ENCODE measurements at places on chromosomes 12 and 14.

- DNase-seq = no peak
Measured at GRCh38 chr12:108150436-108150835, 21.3 kb downstream of the WSCD2 start.

- no peak for DNase-seq
Measured at GRCh38 chr14:46306267-46306666, 345.3 kb downstream of the RPL10L start.

- no peak for DNase-seq
Measured at GRCh38 chr14:56099081-56099797, 19.0 kb upstream of the PELI2 start.

DNA sequence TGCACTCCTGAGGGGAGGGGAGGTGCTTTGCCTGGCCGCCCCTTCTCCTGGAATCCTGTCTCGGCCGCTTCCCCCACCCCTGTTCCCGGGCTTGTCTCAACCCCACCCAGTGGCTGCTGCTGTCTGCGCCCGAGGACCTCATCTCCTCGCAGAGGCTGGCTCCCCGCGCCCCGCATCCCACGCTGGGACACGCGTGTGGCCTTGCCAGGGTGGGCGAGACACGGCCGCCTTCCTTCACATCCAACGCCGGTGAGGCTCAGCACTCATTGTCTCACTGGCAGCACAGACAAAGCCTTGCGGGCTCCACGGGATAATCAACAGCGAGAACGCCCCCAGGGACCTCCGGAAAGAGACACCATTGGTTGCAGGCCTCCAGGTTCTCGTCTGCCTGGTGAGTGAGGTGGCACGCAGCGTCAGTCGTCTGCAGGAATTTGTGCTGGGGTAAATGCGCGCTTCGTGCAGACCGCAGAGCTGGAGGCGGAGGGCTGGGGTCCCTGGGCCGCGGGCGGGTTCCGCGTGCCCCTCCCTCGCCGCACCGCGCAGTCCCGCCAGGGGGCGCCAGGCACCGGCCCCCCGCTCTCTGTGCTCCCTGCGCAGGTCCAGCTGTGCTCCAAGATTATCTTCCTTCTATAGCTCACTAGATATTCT lies 26.8 kb downstream of the CCDC177 start:
- DNase-seq = peak; percentile 61

- no peak for DNase-seq
Measured at GRCh38 chr14:75141967-75142366, 15.1 kb upstream of the NEK9 start.

- DNase-seq = no peak
Measured at GRCh38 chr12:84877340-84877739, 35.3 kb downstream of the SLC6A15 start.

GRCh38 chr12:86186449-86186848 lies 69.7 kb downstream of the MGAT4C start:
- DNase-seq = no peak

- DNase-seq = peak; percentile 14
Measured at GRCh38 chr14:104439625-104440024, 139.9 kb upstream of the C14orf180 start.

- DNase-seq = no peak
Measured at GRCh38 chr12:106582249-106582591, 584 bp upstream of the RFX4 start.

GRCh38 chr12:92049403-92049802 lies 96.2 kb downstream of the BTG1 start:
- no peak for DNase-seq

DNA sequence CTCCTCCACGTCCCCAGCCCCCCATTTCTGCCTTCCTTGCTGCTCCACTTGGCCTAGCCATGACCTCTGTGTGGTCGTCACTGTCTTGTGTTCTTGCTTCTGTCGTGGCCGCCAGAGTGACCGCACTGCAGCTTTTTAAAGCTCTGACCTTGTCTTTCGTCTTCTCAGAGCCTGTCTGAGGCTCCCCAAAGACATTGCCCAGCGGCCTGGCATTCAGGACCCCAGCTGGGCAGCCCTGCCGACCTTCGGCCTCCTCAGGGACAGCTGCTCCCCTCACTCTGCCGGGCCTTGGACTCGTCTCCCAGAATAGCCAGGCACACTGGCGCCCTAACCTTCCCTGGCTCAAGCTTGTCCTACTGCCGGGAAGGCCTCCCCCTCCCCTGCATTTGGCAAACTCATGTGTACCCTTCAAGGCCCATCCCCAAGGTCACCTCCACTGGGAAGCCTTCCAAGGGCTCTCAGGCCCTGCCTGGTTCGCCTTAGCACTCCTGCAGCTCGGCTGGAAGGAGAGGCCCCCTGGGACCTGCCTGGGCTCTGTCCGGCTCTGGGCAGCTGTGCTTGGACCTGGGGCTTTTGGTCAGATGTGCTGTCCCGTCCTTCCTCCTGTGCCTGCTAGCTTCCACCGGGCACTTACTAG lies 15.7 kb upstream of the DLK1 start:
- DNase-seq = no peak

DNA sequence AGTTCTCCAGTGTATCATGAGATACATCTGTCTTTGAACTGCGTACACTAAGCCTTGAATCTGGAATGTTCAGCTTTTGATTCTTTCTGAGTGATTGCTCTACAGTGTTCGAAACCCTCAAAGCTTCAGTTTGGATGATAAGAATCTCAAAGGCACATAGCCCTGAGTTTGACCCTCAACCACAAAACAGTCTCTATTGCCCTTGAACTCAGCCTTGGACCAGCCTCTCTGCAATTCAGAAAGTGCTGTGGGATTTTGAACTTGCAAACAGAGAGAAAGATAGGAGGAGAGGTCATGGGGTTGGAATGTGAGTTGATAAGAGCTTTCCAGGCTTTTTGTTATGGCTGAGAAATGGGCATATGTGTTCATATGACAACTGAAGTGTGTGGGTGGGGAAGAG lies 100.3 kb downstream of the MYRFL start:
- no peak for DNase-seq

GRCh38 chr14:23300687-23301223 lies 1.9 kb downstream of the PPP1R3E start:
- DNase-seq = peak; percentile 47

DNA sequence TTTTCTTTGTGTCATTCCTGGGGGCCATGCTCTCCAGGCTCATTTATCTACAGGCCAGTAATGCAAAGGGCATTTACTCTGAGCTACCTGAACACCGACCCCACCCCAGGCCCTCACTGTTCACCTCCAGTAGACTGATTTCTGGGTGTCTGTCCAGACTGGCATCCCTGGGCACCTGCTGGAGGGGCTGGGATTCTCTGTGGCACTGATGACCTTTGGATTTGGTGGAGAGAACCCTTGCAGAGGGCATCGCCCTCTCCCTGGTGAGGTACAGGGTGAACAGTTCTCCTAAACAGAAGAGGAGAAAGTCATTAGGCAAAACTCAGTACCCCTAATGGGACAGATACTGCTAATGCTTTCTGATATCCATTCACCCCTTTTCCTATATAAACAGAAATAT lies 27.1 kb upstream of the RIMBP2 start:
- DNase-seq = no peak

- no peak for DNase-seq
Measured at GRCh38 chr12:85065837-85066482, 29.8 kb downstream of the LRRIQ1 start.

DNA sequence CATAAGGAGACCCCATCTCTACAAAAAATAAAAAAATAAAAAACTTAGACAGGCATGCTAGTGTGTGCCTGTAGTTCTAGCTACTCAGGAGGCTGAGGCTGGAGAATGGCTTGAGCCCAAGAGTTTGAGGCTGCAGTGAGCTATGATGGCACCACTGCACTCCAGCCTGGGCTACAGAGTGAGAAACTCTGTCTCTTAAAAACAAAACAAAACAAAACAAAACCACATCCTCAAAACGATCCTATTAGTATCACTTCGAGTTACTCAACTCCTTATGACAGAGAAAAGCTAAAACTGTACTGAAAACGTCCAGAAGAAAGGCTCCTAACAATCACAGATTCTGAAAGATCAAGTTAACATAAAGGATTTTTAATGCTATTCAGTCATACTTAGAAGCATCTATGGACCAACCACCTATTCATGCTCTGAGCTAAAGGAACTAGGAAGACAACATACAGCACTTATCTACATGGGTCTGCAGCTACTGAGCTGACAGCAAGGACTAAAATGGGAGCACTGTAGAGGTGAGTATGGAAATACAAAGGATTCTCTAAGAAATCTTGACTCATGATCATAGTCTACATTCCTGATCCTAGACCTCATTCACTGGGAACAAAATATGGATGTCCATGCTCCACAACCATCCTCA lies 75.3 kb upstream of the DUSP6 start:
- DNase-seq = no peak

- DNase-seq = no peak
Measured at GRCh38 chr12:8156845-8157244, at the start of gene ZNF705A. ZNF705A (plus strand) TSS chr12:8157015; CDS start chr12:8172626, 15,611 bp downstream.

- no peak for DNase-seq
Measured at GRCh38 chr14:22337938-22338337, 251.1 kb downstream of the DAD1 start.

DNA sequence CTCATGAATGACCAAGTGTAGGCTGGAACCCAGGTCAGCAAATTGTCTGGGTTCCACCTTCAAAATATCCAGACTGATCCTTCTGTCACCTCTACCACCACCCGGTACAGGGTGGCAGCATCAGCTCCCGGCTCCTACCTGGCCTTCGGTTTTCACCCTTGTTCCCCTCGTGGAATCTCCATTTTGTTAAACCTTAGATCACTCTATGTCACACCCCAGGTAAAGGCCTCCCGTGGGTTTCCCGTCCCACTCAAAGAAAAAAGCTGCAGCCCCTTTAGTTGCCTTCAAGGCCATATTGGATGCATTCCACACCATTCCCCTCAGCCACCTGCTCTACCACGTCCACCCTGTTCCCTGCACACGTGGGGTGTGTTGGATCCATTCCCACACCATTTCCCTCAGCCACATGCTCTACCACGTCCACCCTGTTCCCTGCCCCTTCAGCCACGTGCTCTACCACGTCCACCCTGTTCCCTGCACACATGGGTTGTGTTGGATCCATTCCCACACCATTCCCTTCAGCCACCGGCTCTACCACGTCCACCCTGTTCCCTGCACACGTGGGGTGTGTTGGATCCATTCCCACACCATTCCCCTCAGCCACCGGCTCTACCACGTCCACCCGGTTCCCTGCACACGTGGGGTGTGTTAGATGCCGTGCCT lies 23.8 kb downstream of the SLC6A13 start:
- peak; percentile 2 for DNase-seq

DNA sequence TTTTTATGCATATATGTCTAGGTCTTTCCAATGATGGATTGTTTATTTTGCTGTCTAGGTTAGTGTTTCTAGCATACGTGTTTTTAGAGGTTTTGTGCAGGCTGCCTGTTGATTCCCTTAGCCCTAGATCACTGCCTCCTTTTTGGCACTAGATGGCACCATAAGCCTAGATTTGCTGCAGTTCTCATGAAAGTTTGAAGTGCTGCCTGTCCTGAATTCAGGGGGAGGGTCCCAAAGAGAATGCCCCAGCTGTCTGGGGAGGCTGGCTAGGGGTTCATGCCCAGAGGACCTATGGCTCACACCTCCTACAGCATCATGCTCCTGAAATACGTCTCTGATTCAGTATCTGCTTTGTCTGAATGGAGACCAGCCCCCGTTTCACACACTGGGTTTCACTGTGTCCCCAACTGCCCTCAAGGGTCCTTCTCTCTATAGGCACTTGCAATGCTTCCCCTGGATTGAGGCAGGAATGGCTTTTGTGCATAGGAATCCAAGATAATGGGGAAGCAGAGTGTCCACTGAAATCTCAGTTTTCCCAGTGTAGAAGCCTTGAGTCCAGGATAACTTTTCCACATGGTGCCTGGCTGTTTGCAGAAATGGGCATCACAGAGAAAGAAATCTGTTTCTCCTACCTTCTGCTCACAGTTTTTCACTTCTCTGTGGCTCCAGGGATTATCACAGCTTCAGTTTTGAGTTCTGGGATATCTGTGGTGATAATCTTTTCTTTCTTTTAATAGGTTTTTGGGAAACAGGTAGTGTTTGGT lies 14.2 kb upstream of the TXNRD1 start:
- DNase-seq = peak; percentile 51

- no peak for DNase-seq
Measured at GRCh38 chr14:75254901-75255584, 23.6 kb upstream of the FOS start.

GRCh38 chr12:54038871-54039414 lies 6.1 kb downstream of the HOXC5 start:
- no peak for DNase-seq

DNA sequence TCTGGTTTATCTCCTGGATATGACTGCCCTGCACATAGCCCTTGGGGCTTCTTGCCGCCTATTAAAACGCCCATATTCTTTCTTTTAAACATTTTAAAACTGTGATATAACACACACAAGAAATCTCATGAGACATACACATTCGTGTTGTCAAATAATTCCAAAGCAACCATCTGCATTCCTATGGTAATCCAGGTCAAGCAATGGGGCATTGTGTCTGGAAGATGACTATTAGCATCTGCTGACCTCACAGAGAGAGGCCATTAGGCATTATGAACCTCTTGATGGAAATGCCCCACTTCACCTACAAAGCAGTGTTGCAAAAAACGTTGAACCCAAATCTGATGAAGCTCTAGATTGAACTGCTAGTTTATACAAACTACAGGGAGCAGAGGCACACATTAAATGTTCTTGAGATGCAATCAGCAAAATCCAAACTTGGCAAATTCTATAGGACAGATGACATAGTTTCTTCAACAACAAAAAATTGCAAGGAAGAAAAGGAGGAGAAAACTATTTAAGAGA lies 513.8 kb upstream of the CCDC196 start:
- DNase-seq = no peak

GRCh38 chr12:125418902-125419564 lies 353.8 kb downstream of the AACS start:
- no peak for DNase-seq

GRCh38 chr12:503111-503761 lies 43.5 kb downstream of the B4GALNT3 start:
- no peak for DNase-seq

- no peak for DNase-seq
Measured at GRCh38 chr14:47328376-47328775, 347.0 kb downstream of the MDGA2 start.

- no peak for DNase-seq
Measured at GRCh38 chr12:19852100-19852855, 413.0 kb downstream of the AEBP2 start.

- DNase-seq = peak; percentile 35
Measured at GRCh38 chr12:68042212-68042699, 53.0 kb downstream of the IFNG-AS1 start.

- DNase-seq = no peak
Measured at GRCh38 chr12:109047081-109047805, 5.1 kb upstream of the USP30 start.

- DNase-seq = no peak
Measured at GRCh38 chr12:4133029-4133428, 140.5 kb upstream of the CCND2 start.

DNA sequence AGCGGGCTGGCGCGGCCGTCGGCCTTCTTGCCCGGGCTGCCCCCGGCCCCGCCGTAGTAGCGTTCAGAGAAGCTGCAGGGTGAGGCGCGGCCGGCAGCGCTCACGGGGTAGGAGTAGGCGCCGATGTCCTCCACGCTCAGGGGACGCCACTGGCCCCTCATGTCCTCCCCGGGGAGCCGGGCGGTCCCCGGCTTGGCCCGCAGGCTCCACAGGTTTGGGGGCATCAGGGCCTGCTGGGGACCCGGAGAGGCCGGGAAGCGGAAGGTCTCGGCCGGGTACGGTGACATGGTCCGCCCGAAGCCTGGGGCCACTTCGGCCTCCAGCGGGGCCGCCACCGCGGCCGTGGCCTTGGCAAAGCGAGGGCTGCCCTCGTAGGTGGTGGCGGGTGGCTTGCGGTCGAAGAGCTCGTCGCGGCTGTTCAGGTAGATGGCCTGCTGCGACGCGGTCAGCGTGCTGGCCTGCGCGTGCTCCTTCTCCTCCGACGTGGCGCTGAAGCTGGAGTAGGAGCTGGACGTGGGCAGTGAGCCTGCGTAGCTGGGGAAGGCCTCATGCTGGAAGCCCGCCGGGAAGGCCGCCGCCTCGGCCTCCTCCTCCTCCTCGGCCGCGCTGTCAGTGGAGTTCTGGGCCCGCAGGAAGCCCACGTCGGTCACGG lies 48.7 kb downstream of the BEGAIN start:
- DNase-seq = no peak
